NCI-H2081 (cell line): ENCODE measurements at places on chromosomes 11 and 22.

- DNase-seq = no peak
Observed at GRCh38 chr11:37710031-37710430, 1112.0 kb upstream of the RAG2 start.

DNA sequence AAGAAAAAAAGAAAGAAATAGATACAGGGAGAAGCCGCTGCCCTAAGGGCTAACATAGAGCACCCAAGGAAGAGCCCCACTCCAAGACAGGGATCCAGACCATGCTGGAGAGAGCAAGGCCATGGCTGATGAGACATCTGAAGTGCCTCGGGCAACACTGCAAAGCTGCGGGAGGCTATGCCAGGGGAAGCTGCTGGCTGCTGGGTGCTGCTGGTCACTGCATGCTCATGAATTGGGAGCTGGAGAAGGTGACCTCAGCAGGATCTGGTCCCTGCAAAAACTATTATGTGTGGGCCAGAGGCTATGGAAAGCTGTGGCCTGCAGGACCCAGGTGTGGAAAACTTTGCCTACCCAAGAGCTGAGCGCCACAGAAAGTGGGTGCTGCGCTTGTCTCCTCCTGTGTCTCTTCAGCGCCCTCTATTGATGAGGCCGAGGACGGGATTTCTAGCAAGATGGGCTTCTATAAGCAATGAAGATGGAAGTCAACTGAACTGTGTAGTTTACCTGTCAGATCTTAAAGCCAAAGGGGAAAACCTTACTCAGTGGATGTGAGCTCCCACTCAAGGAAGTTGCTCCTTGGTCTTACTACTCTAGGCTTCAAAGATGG lies 17.3 kb upstream of the SLC29A2 start:
- peak; percentile 74 for DNase-seq

GRCh38 chr11:6746086-6746618 lies 25.6 kb downstream of the OR2AG2 start:
- no peak for DNase-seq

- DNase-seq = no peak
Observed at GRCh38 chr11:64384981-64385944, 26.3 kb downstream of the RPS6KA4 start.

GRCh38 chr11:130150790-130151189 lies 8.8 kb upstream of the ST14 start:
- no peak for DNase-seq

DNA sequence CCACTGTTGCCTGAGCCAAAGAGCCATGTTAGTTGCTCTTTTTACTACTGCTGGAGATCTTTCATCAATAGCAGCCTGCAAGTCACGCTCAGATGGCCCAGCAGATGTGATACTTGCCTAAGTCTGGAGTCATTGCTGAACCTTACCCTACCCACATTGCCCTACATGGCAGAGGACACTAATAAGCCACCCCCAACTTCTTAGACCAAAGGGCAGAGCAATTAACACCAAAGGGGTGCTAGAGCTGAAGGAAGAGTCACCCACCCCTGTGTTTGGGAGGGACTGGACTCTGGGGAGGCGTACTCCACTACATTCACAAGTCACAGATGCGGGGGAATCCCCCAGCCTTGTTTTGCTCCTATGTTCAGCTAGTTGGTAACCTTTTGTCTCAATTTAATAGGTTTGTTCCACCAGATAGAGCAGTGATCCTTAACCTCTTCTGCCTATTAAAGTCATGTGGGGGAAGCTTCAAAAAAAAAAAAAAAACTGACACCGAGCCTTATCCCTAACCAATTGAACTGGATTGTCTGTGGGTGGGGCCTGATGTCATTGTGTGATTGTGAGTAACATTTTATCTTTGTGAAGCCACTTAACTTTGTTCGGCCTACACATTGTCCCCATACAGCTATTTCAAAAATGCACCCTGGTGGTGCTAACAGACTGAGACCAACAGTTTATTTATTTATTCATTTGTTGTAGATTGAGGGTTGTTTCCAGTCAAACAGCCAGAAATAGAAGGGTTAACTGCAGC lies 13.1 kb downstream of the ADM start:
- no peak for DNase-seq

- no peak for DNase-seq
Observed at GRCh38 chr11:117828611-117829368, 4.2 kb upstream of the FXYD2 start.

DNA sequence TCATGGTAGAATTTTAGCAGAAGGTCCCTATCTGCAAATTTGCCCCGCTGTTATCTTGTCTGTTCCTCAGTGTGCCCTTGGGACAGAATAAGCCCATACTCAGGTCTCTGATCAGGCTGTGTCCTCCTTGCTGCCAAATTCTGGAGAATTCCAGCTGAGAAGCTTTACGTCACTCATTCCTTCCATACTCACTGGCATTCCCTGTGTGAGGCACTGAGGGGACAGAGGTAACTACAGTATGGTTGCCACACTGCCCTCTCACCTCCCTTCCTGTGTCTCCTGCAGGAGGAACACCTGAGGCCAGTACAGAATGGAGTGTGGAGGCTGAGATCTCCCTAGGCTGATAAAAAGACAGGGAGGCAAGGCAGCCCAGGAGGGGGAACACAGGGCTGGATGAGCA lies 31.5 kb downstream of the SHISA8 start:
- DNase-seq = no peak

- no peak for DNase-seq
Observed at GRCh38 chr22:49997932-49998717, 14.4 kb downstream of the IL17REL start.

- DNase-seq = peak; percentile 67
Observed at GRCh38 chr22:43152357-43153071, 1.2 kb downstream of the TSPO start.

DNA sequence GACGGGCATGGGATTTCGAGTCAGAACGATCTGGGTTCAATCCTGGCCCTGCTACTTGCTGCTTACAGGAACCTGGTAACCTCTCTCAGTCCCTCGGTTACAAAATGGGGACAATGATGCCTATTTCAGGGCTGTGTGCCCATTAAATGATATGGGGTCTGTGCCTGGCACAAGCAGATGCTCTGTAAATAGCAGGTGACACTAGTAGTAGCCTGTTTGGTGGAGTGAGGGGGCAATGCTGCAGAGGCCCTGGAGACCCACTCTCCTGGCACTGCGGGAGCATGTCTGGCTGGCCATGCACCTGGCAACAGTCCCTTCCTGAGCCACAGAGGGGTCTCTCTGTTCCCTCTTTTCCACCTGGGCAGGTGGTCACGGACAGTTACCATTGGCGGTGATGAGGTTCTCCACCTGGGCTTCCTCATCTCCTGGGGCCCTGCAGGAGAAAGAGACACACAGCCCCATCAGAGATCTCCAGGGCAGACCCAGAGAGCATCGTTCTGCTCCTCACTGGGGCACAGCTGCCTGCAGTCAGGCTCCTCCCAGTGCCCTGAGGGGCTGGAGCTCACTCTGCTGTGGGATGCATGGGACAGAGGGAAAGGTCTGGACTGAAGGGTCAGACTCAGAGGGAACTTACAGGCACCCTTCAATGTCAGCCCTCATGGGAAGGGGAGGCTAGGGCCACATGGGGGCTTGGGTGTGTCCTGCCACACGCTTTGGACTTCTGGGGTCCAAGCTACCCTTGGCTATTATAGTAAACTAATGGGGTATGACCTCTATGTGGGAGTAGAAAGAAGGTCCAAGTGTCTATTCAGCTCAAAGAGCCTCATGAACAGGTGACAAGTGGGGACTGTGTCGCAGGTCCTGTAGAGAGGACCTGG lies 15.6 kb upstream of the FXYD2 start:
- DNase-seq = no peak

GRCh38 chr11:76257074-76257719 lies 50.9 kb upstream of the WNT11 start:
- DNase-seq = no peak

DNA sequence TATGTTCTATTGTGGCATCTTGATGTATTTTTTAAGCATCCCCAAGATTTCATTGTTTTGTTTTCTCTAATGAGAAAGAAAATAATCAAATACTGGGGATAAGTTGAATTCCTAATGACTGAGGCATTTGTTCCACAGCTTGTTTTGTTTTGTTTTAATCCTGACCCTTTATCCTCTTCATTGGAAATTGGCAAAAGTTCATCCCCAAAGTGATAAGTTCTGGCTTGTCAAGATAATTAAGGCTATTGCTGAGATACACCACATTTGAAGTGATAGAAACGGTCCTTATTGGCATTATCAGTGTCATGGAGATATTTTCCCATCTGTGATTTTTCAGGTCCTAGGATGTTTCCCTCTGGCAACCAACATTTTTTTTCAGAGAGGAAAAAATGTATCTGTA lies 65.0 kb downstream of the SLC36A4 start:
- no peak for DNase-seq

DNA sequence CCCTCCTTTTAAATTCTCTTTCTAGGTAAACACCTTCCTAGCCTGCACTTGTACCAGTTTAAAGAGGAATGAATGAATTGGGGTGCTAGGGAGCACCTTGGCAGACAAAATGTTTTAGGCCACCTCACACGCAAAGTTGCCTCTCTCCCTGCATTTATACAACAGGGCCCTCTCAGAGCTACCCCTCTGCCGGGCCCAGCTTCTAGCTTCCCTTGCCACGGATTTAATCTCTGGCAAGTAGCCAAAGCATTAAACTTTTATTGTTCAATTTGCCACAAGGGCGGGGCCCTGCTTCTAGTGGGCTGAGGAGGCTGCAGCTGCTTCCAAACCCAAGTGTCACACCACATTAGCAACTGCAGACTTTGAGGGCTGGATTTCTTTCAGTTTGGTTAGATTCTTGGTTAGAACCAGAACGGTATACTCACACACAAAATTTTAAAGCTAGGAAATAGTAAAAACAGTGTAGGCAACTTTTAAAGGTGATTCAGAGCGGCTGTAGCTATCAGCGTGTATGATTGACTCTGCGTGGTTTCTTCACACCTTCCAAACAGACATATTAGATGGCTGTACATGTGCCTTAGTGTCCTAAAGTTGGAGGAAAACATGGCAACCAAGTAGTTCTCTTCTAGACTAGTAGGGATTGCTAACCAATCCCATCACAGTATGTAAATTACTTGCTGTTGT lies 6.5 kb downstream of the KREMEN1 start:
- peak; percentile 32 for DNase-seq

DNA sequence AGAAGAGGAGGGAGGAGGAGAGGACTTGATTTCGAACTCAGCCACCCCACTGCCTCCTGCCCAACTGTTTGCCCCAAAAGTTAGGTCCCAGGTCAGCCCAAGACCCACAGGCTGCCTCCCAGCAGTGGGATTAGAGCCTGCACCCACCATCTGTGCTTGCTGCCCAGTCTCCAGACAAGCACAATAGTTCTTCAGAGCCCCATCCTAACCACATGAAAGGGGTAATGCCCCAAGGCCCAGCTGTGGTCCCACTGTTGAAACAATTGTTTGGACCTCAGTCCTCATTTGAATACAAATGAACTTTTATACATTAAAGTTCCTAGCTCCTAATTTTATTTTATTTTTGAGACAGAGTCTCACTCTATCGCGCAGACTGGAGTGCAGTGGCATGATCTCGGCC lies 5.4 kb upstream of the VPS51 start:
- DNase-seq = no peak

- no peak for DNase-seq
Observed at GRCh38 chr11:91489989-91490388, 734.6 kb upstream of the FAT3 start.

DNA sequence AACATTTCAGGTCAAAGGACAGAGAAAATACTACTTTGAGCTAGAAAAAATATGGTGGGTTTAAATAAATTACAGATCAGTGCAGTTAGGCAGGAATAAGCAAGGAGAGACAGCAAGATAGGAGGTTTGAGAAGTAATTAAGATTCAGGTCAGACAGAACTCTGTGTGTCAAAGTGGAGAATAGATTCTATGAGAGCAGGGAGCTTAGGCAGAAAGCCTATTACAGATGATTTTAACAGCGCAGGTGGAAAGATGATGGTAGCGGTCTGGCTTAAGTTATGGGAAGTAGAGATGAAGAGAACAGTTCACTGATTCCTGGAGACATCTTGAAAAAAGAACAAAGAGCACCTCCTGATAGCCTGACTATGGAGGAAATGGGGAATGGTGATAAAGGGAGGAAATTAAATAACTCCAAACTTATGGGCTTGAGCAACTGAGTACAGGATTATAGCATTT lies 106.0 kb downstream of the APIP start:
- no peak for DNase-seq

- no peak for DNase-seq
Observed at GRCh38 chr11:87573708-87574107, 536.0 kb downstream of the TMEM135 start.

DNA sequence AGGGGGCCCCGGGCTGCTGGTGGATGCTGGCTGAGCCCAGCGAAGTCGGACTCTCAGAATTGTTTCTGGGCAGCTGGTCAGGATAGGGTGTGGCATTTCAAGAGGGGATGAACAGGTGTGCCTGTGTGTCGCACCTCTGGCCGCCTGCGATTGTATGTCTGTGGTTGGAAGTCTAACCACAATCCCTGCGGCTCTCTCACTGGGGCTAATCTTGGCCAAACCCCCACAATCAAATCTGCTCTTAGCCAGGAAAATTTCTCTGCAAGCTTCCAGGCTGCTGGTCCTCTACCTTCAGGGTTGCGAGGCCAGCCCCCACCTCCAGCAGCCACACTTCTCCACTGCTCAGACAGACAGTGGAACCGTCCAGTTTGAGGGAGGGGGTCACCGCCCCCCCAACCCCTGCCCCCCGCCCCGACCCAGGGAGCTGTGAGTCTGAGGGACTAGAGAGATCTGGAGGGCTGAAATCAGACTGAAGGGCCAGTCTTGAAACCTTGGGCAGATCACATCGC lies 953 bp downstream of the ATG16L2 start:
- DNase-seq = peak; percentile 46

GRCh38 chr22:50272044-50272802 lies 2.0 kb upstream of the MAPK11 start:
- no peak for DNase-seq

DNA sequence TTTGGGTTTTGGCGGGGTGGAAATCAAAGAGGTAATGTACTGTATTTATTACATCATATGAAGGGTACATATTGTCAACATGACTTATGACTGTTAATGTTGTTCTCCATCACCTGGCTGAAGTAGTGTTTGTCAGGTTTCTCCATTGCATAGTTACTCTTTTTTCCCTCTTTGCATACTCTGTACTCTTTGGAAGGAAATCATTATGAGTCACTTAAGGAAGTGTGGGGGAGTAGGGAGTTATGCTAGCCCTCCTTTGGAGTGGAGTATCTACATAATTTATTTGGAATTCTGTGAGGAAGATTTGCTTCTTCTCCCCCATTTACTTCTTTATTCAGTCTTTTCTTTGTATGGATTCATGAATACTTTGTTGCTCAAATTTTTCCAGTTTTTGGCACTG lies 3.6 kb upstream of the PGR start:
- DNase-seq = no peak

DNA sequence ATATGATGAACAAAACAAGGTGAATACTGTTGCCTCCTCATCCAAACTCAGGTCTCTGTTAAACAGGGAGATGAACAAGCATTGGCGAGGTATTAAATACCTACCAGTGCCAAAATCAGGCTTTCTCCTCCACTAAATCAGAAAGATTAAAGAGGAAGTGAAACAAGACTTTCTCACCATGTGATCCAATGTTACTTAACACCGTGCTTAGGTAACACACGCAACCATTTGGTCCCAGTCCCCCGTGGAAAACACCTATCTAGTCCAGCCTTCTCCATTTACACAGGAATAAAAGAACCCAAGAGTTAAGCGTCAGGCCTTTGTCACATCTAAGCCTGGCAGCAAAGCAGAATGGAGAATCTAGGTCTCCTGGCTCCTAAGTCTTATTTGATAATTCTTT lies 34.5 kb downstream of the TENM4 start:
- no peak for DNase-seq

- DNase-seq = no peak
Observed at GRCh38 chr11:123434911-123435310, 4.8 kb downstream of the GRAMD1B start.

- no peak for DNase-seq
Observed at GRCh38 chr22:26573026-26573662, 16.8 kb downstream of the TPST2 start.
